ENCODE measurements at places on chromosomes 6 and 20. TPM values are rescaled to one million over a fixed set of nuclear protein-coding genes. Genes with fewer than 3 reads are reported as not detected.

SLC17A4 gene
- not detected for total RNA-seq

GRIK2 gene
- total RNA-seq, result not detected

NCOA3 gene
- 17.9 TPM for total RNA-seq

HLA-DQA1 gene
- total RNA-seq, result not detected

SLC35D3 gene
- not detected for total RNA-seq

ECI2 gene
- total RNA-seq, result 120 TPM

HLA-DQB2 gene
- not detected for total RNA-seq

ALDH5A1 gene
- 1.9 TPM for total RNA-seq

DDX43 gene
- total RNA-seq, result 1.8 TPM

TFAP2A gene
- 17.8 TPM for total RNA-seq

Data from epithelial cell of proximal tubule (primary cell).